ENCODE measurements at places on chromosomes 16 and 17.
A peak's percentile ranks its signal among the peaks of the same experiment; 100 is the strongest.

DNA sequence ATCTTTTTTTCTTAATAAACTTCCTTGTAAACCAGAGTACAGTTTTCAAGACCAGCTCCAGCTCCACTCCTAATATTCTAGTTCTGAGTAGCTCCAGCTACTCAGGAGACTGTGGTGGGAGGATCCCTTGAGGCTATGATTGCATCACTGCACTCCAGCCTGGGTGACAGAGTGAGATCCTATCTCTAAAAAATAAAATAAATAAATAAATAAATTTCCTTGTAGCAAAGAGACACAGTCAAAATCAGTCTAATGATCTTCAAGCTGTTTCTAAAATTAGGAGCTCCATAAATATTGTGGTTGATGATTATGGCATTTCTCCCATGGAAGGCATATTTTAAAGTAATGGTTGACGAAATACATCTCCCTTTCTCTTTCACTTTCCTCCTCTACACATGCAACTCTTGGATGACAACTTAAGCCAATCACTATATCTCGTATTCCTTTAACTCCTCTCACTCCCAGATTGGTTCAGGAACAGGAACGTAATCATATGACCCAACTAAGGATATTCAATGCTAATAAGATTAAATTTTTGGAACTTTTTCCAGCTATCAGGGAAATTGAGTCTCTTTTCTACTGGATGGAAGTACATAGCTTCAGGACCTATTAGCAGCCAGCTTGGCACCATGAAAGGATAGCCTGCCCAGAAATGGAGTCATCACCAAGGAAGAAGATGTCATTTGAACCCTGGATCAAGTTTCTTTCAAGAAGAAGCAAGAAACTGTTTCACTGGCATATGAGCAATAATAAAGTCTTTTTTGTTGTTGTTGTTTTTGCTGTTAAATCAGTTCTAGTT, 42.1 kb upstream of the TAOK1 start:
- no peak for DNase-seq

DNA sequence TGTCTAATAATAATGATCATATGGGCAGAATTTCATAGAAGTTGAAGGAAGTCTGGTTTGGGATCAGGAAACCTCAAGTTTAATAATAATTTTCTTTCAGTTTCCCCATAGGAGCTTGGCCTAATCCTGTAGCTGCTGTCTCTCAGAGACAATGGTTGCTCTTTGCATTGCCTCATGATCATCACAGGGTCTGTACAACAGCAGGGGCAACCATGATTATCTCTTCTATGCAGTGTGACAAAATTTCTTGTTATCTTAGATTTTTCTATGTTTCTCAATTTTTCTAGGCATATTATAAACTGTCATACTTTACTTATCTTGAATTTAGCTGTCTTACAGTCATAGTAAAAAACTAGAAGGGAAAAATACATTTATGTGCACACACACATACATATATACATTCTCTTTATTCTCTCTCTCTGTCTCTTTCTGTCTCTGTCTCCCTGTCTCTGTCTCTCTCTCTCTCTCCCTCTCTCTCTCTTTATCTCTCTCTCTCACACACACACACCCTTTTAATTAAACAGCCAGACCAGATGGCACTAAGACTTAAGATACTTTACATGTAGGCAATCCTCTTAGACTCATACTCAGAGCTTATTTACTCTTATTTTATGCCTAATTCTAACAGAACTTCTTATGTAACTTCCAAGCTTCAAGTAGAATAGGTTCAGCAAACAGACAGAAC, 30.5 kb downstream of the SMIM36 start:
- no peak for DNase-seq

DNA sequence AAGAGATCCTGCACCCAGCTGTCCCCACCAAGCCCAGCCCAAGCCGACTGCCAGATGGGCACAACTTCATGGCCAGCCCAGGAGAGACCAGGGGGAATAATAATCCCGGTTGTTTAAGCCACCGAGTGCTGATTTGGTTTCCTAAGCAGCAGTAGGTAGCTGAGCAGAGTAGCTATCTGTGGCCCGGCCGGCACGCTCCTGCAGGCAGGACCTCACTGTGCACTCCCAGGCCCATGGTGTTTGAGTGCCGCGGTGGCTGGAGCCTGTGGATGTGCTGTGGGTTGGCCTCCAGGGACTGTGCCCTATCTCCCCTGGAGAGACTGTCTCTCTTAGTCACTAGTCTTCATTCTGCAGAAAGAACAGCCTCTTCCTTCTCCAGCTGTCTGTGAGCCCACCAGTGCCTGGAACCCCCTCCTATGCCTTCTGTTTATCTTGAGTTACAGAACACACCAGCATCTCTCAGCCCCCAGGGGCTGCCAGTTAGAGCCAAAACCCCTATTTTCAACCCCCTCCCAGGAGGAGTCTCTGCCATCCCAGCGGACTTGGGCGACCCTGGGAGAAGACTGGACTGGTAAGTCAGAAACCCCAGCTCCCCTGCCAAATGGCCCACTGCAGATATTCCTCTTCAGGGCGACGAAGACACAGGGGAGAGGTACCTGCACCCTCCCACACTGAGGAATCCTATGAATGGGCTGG, 152.0 kb downstream of the SDK2 start:
- no peak for DNase-seq

- no peak for DNase-seq
Measured at GRCh38 chr17:60303406-60304099, 88.4 kb downstream of the USP32 start.

- DNase-seq: peak; percentile 50
Measured at GRCh38 chr17:80265205-80266068, 4.8 kb downstream of the RNF213 start.

GRCh38 chr17:49190932-49191331, 19.4 kb downstream of the GNGT2 start:
- no peak for DNase-seq

DNA sequence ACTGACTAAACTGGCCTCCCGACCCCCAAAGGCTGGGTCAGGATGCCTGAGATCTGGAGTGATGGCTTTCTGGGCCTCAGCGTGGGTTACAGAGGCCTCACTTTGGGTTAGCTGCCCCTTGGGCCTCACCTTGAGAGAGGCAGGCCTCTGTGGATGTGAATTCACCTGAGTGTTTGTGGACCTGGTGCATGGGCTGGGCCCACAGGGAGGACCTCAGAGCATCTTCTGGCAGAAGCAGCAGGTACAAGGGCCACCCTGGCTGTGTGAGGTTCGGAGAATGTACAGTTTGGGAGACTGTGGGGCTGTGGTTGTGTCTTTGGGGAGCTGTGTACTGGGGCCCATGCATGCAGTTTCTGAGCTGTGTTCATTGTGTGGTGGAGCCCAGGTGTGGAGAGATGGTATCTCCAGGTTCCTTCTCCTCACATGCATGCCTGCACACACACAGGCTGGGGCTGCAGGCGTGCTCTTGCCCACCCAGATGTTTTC, 18.3 kb downstream of the RARA start:
- DNase-seq: no peak

GRCh38 chr17:27601069-27601974, 29.7 kb upstream of the LGALS9 start:
- peak; percentile 70 for DNase-seq

GRCh38 chr17:75501378-75502071, 13.8 kb downstream of the CASKIN2 start:
- no peak for DNase-seq

DNA sequence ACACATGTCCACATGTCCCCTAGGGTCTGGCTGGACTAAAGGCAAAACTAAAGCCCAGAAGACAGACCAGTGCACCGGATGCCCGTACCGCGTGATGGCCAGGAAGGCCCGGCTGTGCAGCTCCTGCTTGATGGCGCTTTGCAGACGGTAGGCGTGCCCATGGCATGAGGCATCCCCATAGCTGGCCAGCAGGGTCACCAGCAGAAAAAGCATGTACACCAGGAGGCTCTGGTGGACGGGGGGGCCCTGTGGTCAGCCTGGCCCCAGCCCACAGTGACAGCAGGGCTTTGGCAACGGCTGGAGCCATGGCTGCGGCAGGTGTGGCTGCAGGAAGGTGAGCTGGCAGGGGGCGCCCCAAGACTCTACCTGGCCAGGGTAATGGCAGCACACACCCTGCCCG, 42.8 kb downstream of the PKD1 start:
- DNase-seq: no peak

DNA sequence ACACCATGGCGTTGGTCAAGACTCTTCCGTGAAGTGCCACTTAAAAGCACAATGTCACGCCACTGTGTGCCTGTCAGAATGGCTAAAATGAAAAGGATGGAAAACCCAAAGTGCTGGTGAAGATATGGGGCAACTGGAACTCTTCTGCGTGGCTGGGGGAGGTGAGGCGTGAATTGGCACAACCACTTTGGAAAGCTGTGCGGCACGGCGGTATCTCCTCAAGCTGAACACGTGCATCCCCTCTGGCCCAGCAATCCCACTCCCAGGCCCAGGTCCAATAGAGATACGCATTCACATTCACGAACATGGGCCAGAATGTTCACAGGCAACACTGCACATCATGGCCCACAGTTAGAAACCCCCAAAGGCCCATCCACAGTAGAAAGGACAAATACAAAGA, 8.9 kb downstream of the DUSP3 start:
- no peak for DNase-seq

GRCh38 chr16:24054741-24055491, 201.2 kb upstream of the CACNG3 start:
- DNase-seq: no peak

GRCh38 chr16:55501549-55502322, 7.1 kb upstream of the LPCAT2 start:
- DNase-seq: no peak

DNA sequence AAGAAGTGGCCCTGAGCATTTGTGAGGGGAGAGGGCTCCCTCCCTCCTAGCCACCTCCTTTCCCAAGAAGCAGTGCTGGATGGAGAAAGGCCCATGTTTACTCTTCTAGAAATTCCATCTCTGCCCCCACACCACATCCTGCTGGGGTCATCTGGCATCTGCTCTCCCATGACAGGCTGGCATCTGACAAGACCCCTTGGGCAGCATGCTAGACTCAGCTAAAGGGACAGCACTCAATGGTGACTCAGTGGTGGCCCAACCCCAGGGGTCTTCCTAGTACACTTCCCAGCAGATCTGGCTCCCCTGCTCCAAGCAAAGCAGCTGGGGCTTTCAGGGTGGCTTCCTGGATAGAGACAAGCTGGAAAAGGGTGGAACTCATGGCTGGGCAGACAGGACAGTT, 14.4 kb downstream of the SLC38A7 start:
- no peak for DNase-seq

GRCh38 chr16:85075236-85075924, 36.9 kb downstream of the CIBAR2 start:
- DNase-seq: no peak

DNA sequence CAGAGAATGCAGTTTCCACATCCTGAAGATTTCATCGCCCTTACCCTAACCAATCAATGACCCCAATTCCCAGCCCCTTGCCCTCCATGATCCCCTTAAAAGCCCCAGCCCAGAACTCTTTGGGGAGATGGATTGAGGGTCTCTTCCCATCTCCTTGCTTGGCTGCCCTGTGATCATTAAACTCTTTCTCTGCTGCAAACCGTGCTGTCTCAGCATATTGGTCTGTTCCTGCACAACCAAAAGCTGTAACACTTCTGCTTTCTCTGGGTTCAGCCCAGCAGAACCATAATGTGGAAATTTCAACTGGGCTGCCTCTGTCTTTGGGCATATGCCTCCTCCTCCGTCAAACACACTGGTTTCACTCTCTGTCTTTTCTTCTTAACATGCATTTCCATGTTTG, 67.0 kb upstream of the NLRP1 start:
- DNase-seq: no peak

DNA sequence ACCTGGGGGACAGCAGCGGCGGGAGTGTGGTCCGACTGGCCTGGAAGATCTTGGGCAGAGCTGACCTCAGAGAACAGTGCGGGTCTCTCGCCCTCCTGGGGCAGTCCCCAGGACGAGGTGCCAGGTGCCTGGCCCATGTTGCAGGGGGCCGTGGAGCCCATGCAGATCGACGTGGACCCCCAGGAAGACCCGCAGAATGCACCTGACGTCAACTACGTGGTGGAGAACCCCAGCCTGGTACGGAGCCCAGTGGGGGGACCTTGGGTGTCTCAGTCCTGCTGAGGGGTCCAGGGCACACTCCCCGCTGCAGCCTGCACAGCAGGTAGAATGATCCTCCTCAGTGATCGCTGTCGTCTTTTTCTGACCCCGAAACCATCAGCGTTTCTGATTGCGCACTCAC, 1.4 kb downstream of the GPS1 start:
- DNase-seq: no peak

GRCh38 chr16:64121473-64121872, 1000.4 kb downstream of the CDH11 start:
- DNase-seq: no peak

GRCh38 chr17:29611351-29612093, 11.2 kb downstream of the CORO6 start:
- DNase-seq: no peak

Data from stimulated activated CD8-positive, alpha-beta memory T cell treated with anti-CD3 and anti-CD28 coated beads, Interleukin-7, amount 100 ng/mL, for 1 hour (primary cell).